ENCODE measurements at places on chromosomes 3 and 15.

DNA sequence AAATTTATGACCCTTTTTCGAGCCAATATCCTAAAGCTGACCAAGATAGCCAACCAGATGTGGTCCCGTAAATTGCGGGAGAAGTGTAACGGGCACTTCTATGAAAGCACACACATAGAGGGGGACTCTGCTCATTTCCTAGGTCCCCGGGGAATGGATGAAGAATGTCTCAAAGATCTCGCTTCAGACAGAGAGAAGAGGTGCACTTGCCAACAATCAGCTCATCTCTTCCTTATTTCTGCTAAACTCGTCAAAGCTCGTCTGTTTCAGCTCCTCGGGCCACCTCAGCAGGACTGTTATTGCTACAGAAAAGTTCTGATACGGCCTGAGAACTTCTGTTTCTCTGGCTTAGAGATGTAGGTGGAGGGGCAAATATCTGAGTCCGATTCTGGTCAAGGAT, 71.8 kb downstream of the TM2D3 start:
- DNase-seq = no peak

GRCh38 chr15:93451265-93451664, 362.3 kb upstream of the RGMA start:
- no peak for DNase-seq

DNA sequence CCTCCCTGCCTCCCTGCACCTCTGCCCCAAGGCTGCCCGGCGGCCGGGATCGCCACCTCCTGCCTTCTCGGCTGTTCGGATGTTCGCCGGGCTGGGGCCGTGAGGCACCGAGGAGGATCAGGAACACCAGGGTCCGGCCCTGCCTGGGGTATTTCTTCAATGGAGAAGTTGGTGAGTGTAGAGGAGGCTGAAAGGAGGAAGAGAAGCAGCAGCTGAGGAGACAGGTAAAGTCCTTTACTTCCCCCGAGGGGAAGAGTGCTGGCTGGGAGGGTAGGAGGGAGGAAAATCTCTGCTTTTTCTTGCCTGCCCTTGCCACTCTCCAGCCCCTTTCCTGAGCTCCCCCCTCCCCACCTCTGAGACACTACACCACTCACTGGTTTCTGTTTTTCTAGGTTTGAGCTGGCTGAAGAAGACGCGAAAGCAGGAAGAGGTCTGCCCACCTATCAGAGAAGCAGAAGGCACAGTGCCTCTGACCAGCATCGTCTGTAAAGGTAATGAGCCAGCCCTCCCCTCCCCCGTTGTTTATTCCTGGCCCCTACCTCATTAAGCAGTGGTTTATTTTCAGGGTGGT, 519 bp downstream of the ASB7 start:
- peak; percentile 9 for DNase-seq

DNA sequence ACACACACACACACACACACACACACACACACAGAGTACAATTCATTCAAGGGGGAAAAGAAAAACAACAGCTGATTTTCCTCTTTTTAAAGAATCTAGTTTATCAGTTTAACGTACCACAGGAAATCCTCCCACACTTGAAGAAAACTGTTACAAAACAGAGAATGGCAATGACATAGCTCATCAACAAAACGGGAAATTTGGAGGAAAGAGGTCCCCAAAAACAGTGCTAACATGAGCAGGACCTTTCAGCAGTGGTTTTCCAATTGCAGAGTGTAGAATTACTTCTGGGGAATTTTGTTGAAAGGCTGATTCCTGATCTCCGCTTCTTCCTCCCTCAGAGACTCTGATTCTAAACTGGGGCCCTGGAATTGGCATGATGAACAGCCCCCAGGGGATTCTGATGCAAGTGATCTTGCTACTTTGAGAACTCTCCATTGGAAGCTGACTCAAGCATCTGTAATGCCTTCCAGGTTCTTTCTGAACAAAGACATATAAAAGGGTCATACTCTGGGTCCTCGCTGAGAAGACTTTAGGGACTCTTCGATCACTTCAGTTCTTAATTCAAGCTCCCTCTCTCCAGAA, 442.6 kb upstream of the PROK2 start:
- no peak for DNase-seq

- no peak for DNase-seq
Measured at GRCh38 chr15:62783303-62783957, 259.1 kb upstream of the TPM1 start.

DNA sequence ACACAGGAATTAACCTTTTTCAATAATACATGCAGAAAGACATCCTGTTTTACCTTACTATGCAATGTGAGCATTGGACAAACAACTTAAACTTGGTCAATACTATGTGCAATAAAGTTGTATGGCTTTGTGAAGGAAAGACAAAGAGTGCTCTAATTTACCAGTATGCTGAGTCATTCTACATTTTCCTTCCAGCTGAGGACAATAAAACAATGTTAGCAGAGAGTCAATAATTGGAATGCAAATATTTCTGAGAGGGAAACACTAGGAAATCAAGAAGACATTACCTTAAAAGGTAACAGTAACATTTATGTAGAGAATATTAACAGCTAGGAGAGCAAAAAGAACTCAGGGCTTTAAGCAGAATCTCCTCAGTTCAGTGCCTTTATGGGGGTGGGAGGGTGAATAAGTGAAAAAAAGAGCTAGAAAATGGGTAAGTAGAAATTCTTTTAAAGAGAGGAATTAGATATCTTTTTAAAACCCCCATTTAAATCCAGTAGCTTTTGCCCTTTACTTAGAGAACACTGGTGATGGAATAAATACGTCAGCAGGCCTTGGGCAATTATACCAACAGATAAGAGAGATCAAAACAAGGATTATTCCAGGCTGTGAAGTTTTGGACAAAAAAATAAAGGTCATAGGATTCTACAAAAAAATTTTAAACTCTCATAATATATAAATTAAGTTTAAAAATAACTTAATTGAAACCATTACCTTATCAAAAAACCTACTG, 11.6 kb upstream of the HGD start:
- DNase-seq = no peak

DNA sequence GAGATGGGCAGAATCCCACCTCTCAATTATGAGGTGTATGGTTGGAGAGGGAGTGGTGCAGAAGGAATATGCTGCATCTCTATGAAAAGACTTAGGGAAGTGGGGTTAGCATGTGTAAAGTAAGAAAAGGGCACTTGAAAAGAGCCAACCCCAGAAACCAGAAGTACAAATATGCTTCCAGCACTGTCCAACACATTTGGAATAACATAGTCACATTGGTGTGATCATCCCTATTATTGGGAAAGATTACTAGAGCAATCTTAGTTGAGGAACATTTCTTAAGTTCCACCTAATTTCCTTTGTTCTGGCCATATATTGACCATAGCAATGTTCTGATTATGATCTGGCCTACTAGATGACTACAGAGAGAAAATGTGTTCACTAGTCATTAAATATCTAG, 34.3 kb downstream of the HMG20A start:
- DNase-seq = no peak

- DNase-seq = no peak
Measured at GRCh38 chr15:101444015-101444414, 45.5 kb downstream of the PCSK6 start.

DNA sequence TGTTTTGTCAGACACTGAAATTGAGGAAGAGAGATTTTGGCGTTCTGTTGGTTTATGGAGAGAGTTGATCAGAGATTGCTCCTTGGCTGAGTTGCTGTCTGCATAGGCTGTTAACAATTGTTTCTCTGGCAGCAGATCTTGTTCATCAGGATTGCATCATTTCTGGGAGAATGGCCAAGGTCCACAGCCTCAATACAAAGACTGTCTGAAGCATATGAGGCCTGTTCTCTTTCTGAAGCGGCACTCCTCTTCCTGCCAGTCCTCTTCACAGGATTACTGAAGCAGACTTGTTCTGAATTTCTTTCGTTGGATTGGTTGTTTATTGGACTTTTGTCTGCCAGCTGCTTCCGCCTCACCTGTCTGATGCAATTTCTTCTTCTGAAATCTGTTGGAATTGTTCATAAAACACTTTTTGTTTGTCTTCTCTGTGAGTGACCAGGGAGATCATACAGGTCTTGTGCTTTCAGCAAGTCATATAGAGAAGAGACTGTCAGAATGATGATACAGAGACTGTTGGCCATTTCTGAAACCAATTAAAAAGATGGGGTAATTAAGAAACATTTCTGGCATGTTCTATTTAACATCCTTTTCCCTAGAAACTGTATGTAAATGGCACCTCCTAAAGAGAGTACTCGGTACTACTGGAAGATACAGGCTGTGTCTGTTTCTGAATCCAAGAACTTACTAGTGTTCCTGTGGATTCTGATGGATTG, 25.5 kb downstream of the SETD5 start:
- DNase-seq = no peak

- no peak for DNase-seq
Measured at GRCh38 chr3:11459186-11459824, 184.4 kb downstream of the VGLL4 start.

DNA sequence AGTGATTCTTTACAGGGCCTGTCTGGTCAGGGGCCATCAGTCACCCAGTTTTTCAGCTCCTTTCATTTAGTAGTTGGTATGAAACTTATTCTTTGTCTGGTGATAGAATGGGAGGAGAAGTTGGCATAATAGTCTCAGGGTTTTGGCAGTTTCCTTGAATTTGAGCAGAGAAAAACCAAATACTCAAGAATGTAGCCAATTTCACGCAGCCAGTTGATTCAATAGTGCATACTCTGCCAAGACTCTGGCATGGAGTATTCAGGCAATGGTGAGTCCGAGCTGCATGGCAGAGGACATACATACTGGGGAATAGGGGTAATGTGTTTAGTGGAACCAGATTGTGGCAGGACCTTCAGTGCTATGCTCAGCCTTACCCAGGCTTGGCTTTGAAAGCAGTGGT, 118.3 kb downstream of the GALK2 start:
- no peak for DNase-seq

Measured in stimulated activated CD4-positive, alpha-beta T cell treated with anti-CD3 and anti-CD28 coated beads, Interleukin-4, amount 100 ng/mL, for 4 hours (primary cell).